ENCODE measurements at places on chromosomes 6 and 20.

DNA sequence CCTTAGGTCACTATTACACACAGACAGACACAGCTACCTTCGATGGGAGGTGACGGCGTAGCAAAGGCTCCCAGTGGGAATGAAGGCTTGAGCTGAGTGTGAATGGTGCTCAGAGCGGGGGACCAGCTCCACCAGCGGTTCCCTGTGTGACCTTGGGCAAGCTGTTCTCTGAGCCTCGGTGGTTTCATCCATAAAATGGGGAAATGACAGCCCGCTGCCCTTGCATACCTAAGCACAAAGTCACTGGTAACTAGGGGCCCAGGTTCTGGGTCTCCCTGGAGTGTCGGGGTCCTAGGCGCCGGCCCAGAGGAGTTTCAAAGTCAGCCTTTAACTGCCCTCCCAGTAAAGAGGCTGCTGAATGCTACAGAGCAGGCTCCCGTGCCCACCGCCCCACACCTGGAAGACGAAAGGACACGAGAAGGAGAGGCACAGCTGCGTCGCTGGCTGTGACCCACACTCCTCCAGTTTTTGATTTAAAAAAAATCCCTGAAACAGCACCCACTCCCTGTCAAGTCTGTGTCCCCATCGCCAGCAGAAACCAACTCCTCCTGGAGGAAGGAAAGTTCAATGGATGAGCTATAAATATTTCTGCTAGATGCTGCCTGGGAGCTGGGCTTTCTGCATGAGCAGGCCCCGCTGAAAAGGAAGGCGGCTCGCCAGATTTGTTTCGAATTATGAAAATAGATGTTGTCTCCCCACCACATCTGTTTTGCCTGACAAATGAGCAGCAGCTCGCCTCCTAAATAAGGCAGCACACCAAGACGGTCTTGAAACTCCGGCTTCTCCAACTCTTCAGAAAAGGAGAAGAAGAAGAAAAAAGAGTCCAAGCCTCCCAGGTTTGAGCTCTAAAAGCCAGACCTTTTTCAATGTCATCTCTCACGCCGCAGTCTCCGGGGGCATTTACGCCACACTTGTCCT, 27.4 kb downstream of the PMEPA1 start:
- no peak for DNase-seq

DNA sequence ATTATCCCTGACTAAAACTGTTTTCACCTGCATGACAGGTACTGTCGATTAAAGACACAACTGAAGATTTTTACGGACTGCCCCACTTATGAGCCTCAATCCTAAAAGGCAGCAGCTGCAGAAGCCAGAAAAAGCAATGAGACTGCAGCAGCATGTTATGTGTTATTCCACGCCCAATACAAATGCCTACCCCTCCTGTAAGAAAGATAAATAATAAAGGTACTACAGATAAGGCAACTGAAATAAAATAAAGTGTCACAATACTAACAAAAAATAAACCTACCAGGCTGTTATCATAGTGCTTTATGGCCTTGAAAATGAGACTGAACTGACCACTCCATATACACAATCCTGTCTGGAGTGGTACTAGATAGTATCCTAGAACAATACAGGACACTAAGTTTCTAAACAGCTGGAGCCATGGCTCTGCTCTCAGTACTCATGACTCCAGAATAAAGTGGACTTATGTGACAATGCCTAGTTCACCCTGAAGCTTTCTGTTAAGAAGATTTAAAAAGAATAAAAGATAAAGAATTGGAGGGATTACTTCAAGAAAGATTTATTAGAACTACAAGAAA, 9.5 kb downstream of the BCLAF1 start:
- DNase-seq, result no peak

DNA sequence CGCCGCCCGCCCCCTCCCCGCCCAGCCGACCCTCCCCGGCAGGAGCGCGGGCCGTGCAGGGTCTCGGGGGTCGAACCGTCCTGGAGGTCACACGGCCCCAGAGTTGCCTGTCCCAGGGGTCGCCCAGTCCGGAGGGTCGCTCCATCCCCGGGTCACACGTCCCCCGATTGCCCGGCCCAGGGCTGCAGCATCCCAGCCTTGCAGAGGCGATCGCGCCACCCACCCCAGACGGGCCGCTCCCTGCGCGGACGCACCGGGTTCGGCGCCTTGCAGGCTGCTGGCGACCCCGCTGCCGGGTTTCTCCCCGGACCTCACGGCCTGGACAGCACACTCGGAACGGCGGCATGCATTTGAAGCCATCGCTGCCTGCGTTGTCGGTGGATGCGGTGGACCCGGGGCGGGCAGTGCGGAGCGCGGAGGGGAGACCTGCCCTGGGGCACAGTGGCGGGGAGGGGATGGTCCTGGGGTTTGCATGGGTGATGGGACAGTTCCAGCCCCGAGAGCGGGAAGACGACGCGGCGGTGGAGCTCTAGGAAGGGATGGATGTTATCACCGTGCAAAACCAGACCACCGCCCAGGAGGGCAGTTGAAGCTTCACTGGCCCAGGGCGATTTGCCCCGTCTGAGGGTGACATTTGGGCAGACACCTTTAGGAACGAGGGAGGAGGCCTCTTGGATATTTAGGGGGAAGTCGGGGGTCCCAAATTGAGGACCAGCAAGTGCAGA, 22.7 kb upstream of the FRMD1 start:
- no peak for DNase-seq

- no peak for DNase-seq
These were observed 37.6 kb downstream of the ZNF391 start for GRCh38 chr6:27426045-27426620.

DNA sequence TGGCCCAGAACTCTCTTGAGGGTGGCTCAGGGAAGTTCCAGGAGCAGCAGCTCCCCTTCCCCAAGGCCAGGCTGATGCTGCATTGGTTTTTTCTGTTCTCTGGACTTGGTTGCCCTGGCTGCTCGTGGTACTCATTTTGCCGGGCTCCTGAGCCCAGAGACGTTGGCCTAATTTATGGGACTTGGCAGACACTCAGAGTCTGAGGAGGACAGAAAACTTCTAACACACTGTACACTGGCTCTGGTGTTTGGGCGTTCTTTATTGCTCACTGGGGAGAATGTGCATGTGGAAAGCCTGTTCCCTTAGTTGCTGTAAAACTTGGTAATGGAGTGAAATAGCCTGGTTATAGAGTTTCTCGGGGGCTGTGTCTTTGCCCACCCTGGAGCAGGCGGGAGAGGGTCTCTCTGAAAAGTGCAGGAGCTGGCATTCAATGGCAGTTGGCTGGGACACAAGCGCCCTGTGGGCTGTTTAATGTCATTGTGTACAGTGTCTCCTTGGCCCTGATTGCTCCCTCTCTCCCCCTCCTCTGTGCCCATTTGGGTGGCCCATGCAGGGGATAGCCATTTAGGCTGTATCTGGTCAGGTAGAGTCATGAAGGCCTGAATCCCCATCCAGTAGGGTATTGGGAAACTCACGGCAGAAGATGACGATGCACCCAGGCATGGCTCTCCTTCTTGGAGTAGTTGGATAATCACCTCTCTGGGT, 109.3 kb downstream of the CDC5L start:
- no peak for DNase-seq

DNA sequence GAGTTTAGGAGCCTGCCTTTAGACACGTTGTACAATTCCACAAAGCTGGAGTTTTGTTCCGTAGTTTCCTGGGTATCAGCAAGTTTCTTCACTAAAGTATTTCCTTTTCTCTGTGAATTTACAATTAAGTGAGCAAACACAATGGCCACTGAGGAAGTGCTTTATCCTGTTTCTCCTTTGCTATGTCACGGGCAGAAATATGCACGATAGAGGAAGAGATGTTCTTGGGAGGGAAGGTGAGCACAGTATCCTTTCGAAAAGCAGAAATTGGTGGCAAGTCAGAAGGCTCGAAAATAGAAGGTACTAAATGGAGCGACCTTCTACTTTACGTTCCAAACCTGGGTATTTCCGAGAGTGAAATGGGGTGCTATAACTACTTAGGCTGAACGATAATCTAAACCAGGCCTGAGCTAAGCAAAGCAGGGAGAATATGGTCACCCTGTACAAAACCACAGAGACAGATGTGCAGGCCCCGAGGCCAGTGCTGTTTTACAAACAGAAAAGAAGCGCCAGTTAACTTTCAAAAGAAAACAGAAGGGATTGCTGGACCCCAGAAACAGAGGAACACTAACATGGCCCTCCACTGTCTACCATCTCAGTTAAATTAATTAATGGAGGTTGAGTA, 259.6 kb downstream of the TBC1D7 start:
- no peak for DNase-seq

GRCh38 chr20:5128886-5129285, 2.1 kb downstream of the CDS2 start:
- DNase-seq, result no peak

DNA sequence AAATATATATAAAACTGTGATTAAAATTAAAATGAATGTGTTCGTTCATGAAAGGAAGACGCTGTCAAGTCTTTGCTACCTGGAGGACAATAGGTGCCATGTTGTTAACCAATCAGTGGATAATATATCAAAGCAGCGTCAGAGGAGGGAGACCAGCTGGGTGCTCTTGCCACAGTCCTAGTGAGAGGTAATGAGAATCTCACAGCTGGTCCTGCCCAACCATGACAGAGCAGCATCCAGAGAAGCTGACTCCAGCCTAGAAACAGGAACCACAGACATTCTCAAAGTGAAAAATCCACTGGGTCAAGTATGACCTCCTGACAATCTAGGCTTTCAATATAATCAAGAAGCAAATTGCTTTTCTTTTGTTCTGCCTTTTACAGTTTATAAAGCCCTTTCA, 94.5 kb upstream of the LRFN2 start:
- DNase-seq, result no peak

DNA sequence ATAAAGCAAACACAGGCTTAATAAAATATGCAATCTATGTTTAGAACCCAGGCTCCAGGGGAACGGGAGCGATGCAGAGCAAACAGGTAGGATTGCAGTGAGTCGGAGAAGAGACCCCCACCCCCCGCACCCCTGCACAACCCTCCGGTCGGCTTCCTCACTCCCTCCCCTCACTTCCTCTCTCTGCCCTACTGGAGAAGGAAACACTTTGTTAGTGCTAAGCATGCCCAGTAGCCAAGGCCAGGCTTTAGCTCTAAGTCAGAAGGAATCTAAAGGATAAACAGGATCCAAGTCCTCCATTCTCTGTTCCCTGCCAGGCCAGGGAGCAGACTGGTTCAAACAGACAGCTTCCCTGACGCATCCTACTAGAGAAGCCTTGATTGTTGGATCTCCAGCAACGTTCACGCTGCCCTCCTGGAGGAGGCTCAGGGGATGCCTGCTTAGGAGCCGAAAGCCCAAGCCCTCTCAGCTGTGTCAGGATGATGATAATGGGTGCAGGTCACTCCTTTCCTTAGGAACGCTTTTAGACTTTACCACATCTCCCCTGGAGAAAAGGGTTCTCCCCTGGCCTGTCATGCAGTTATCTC, 14.7 kb downstream of the FOXQ1 start:
- no peak for DNase-seq

DNA sequence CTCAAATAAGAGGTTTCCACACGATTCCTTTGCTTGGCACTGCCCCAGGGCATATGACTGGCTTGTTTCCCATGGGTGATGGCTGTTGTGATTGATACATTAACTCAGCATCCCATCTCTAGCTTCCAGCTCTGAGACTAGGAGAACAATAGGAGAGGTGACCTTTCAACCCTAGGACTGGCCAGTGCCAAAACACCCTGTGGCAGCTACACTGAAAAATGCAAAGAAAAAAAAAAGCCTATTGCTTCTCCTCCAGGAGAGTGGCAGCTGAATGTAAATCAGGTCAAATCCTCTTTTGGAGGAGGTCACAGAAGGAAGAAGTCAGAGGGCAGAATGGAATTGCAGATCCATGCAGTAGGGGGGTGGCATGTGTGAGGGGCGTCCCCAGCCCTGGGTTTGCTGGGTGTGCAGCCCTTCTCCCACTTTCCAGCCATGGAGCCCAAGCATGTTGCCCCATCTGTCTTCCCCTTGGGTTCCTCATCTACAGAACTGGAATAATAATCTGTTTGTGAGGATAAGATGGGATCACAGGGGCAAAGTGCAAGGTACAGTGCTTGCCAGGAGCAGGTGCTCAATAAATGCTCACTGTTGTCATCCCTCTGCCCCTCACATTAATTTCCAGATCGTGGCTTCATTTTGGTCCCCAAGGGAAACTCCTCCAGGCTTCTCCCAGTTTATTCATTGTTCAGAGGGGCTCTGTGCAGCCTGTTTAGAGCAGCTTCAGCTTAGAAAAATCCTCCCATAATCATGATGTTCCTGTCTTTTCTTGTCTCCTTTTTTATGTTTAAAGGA, 245.0 kb upstream of the RIN2 start:
- DNase-seq, result no peak

- no peak for DNase-seq
These were observed 23.0 kb downstream of the GMDS start for GRCh38 chr6:2222275-2222842.

DNA sequence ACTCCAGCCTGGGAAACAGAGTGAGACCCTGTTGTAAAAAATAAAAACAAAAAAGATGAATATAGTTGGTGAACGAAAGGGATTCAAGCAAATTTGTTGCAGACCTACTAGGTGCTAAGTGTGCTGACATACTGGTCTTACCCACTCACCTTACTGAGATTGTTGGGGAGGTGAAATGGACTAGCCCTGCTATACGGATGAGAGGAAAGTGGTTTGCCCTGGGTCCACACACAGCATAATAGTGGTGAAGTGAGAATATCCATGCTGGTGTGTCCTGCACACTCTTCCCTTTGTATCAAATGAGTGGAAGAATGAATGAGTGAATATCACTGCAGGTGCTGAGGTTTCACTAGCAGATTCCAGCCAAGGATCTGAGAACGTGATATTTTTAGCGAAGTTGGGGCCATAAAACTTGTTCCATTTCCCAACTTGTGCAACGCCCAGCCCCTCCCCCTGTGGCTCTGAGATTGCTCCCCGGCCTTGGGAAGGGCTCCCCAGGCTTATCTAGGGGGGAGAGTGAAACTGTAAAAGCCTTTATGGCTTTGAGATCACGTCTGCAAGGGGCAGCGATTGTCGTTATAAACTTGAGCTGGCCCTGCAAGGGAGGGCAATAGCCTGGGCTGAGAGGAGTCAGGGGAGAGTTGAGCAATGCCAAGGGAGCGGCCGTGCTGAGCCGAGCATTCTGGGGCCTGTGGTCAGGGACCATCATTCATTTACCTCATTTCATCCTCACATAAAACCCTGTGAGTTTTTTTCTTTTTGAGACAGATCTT, 33.2 kb upstream of the TTPAL start:
- no peak for DNase-seq

DNA sequence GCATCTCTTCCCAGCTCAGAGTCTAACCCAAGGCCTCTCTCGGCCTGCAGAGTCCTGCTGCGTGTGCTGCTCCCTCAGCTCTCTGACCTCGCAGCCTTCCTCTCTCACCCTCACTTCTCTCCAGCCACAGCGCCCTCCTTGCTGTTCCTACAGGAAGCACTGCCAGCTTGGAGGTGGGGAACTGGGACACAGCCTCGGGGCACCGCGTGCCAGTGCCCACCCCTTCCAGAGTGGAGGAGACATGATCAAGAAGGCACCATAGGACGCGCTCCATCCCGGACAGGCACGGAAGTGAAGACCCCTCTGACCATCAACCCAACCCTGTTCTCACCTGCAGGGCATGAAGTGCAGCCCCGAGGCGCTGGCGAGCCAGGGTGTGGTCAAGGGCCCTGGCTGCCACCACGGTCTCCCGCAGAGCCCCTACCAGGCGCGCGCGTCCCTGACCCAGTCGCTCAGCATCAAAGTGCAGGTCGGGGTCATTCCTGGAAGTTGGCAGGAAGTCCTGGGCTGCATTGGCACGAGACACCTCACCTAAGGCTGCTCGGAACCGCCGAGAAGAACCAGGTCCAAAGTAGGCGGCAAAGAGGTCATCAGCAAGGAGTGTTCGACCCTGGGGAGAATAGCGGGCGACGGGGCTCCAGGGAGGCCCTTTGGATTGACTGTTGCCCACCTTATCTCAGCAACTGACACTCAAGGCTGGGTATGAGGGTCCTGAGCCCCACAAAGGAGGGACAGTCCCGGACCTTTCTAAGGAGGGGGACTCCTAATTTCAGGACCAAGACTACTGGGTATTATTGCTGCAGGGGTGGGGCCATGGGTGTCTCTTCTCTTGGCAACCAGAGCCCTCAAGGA, 1.3 kb downstream of the VWA7 start:
- no peak for DNase-seq

Data from cortex of kidney (tissue), 1 donor.